Iris pigment epithelial cell (primary cell): ENCODE measurements at places on chromosomes 13 and 19.
A peak's percentile ranks its signal among the peaks of the same experiment; 100 is the strongest.

DNA sequence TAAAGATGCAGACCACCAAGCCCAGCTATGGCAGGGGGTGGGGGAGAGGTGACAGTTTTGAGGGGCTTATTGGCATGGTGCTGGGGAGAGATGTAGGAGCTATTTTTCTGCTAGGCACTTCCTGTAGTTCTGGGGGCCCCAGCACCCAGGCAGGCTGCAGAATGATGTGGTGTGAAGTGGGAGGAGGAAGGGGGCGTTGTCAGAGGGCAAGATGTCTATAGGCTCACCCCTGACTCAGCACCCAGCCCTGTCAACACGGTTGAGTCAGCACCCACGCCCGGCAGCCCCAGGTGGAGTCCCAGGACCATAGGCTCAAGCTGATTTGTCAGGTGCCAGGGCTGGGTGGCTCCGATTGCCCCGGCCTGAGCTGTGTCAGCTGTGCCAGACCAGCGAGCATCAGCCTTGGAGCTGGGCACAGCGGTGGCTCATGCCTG lies 5.8 kb downstream of the KLF2 start:
- DNase-seq: peak; percentile 91

GRCh38 chr13:43929947-43930346 lies 50.2 kb downstream of the LACC1 start:
- no peak for DNase-seq

DNA sequence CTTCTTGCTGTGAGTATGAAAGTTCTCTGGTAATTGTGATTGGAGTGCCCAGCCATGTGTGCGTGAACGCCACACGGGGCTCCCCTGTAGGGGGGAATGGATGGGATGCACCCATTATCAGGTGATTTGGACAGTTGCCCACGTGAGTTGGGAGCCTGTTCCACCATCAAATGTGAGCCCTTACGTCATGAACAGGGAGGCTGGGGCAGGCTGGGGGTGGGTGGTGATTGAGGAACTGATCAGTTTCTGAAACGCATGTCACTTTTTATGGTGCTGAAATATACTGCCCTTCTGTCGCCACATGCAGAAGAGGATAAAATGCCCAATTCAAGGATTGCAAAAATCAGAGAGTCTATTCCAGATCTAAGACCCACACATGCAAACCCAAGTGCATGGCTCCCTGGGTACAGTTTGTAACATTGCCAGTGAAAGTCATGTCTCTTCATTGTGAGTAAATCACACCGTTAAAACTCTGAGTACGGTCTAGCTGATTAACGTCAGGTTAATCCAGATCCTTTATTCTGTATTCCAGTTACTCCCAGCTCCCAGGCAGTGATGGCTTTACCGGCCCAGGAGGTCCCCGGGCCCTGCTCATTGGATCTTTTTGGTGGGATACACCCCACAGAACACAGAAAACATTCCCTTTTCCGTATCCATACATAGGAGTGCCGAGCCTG lies 90.2 kb downstream of the RAB20 start:
- DNase-seq: no peak

GRCh38 chr19:42531313-42531712 lies 3.0 kb upstream of the CEACAM1 start:
- DNase-seq: no peak

DNA sequence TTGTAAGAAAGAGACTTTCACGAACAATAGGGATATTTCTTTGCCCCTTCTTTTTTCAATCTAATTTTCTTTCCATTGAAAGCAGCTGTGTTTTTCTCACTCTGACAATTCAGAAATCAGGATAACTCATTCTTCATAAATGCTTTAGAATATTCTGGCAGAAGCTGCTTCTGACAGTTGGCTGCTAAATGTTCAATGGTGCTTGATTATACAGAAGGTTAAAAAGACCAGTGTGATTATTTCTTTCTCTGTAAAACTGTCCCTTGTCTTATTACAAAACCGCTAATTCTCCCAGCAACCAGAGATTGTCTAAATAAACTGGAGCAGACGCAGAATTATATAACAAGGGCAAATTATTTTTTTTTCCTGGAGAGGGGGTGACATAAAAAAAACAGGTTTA lies 394.4 kb downstream of the SPRY2 start:
- DNase-seq: no peak

DNA sequence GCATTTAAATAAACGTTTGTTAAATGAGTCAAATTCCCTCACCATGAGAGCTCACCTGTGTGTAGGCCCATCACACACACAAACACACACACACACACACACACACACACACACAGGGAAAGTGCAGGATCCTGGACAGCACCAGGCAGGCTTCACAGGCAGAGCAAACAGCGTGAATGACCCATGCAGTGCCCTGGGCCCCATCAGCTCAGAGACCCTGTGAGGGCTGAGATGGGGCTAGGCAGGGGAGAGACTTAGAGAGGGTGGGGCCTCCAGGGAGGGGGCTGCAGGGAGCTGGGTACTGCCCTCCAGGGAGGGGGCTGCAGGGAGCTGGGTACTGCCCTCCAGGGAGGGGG lies 8.5 kb upstream of the CEACAM5 start:
- DNase-seq: no peak

DNA sequence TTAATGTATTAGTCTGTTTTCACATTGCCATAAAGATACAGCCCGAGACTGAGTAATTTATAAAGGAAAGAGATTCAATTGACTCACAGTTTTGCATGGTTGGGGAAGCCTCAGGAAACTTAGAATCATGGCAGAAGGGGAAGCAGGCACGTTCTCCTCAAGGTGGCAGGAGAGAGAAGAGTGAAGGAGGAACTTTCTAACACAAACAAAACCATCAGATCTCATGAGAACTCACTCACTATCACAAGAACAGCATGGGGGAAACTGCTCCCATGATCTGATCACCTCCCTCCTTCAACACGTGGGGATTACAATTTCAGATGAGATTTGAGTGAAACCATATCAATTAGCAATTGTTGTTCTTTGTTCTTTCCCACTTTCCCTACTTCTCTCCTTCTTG lies 689.0 kb upstream of the SLITRK1 start:
- no peak for DNase-seq

DNA sequence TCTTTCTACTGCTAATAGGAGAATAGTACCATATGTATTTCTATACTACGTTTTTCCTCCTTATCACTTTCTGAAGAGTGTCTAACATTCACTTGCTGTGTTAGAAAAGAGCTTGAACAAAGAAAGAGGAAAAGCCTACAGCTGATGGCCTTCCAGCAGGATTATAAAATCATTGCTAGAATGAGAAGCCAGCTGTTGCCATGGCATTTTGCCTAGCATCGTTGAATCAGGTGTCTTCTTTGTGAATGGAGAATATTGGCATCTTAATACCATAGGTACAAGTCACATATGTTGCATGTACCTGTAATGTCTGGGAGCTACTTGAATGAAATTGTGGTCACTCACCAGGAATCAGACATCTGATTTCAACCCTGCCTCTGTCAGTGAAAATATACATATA lies 1174.9 kb downstream of the PCDH17 start:
- DNase-seq: no peak

DNA sequence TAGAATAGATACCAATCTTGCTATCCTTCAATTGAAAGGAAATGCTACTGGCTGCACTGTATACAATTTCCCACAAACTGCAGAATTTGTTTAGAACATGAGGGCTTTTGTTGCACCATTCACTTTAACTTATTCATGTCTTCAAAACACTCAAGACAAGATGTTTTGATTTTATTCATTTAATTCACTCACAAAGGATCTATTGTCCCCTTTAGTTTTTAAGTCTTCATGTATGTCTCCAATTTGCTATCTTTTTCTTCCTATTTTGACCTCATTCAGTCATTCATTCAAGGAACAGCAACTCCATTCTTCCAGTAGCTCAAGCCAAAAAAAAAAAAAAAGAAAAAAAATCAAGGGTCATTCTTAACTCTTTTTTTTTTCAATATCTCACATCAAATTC lies 130.6 kb upstream of the SOX21 start:
- DNase-seq: no peak

GRCh38 chr13:80006940-80007339 lies 334.0 kb downstream of the SPRY2 start:
- DNase-seq: no peak

GRCh38 chr13:105925496-105925895 lies 610.0 kb downstream of the EFNB2 start:
- DNase-seq: peak; percentile 94
